ENCODE measurements at places on chromosomes 6 and 20. TPM values are rescaled to one million over a fixed set of nuclear protein-coding genes. Genes with fewer than 3 reads are reported as not detected.

PARD6B gene
- 1.7 TPM for total RNA-seq

CLPSL1 gene
- total RNA-seq, result not detected

MDFI gene
- 1.3 TPM for total RNA-seq

TMEM151B gene
- total RNA-seq, result not detected

GPX5 gene
- total RNA-seq, result not detected

FAM184A gene
- 0.85 TPM for total RNA-seq

Data from regular cardiac myocyte (primary cell).